Fibroblast of lung (primary cell): ENCODE measurements at places on chromosomes 4 and X. TPM values are rescaled to one million over a fixed set of nuclear protein-coding genes. Genes with fewer than 3 reads are reported as not detected.

DNA sequence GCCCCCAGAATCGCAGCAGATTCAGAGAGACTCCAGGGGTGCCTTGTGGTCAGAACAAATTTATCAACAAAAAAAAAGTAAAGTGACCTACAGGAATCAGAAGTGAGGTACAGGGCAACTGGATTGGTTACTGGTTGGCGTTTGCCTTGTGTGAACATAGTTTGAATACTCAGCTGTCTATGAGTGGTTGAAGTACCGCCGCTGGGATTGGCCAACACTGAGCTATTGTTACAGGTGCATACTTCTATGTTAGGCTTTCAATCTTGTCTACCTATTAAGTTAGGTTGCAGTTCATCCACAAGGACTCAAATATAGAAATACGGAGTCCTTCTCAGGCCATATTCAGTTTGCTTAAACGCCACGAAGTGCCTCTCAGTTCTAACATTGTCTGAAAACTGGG is 993.5 kb upstream of the PRKX start:
- no peak for DNase-seq

- DNase-seq, result peak; percentile 65
Observed at GRCh38 chr4:139300431-139301112, 733 bp upstream of the NAA15 start.

DNA sequence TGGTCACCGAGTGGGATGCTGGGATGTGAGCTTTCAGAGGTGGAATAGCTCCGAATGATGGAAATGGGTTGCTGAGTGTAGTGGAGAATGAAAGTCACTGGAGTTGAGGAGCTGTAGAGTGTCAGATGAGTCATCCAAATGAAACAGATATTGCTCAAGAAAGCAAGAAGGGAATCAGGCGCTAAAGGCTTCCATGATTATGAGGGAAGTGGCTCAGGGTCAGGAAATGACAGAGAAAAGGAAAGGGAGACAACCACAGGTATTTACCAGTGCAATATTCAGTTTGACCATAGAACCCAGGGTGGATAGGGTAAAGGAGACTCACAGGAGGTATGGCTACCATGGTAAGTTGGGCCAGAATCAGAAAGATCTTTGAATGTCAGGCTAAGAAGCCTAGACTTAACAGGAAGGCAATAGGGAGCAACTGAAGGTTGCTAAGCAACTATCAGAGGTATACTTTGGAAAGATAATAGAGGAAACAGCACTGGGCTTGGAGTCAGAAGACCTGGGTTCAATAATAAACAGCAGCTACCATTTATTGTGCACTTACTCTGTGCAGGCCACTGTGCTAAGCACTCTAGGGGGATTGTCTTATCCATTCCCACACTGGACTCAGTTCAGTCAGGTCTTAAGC is 11.7 kb downstream of the LAS1L start:
- peak; percentile 36 for DNase-seq

- peak; percentile 42 for DNase-seq
Observed at GRCh38 chr4:139144161-139144859, 32.7 kb downstream of the ELF2 start.

DNA sequence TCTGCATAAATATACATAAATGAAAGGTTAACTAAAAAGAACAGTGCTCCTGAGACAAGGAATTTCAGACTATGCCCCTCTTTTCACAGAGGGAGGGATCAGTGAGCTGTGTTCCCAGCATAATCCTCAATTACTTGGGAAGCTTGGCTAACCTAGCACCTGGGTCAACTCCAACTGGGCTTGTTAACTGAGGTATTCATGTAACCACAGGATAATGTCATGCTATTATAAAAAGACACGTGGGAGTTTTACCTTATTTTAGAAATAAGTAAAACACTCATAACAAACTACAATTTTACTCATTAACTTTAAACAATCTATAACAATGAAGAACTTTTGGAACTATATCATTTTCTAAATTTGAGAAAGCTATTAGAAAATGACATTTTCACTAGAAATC is 48.6 kb downstream of the RPGR start:
- no peak for DNase-seq

DNA sequence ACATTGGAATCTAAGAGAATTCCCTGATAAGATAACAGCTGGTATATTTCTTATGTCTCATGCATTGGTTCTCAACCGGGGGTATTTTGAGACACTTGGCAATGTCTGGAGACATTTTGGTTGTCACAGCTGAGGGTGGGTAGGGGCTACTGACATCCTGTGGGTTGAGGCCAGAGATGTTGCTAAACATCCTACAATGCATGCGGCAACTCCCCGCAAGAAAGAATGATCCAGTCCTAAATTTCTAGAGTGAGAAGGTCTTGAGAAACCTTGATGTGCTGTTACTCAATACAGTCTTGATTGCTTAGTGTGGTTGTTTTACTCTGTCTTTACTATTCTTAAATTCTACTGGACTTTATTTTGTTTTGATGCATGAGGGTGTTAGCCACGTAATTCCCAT is 287.2 kb downstream of the FRMPD4 start:
- DNase-seq, result peak; percentile 21

GRCh38 chr4:721261-722168 is 15.9 kb downstream of the PCGF3 start:
- DNase-seq, result peak; percentile 33

POF1B gene
- not detected in 2 replicates for total RNA-seq

IL1RAPL1 gene
- total RNA-seq, result 0.26 and 2.8 TPM in 2 replicates
